ENCODE measurements at places on chromosomes 2 and 18.

GRCh38 chr2:238521870-238522269 is 95.1 kb downstream of the ASB1 start:
- no peak for DNase-seq

DNA sequence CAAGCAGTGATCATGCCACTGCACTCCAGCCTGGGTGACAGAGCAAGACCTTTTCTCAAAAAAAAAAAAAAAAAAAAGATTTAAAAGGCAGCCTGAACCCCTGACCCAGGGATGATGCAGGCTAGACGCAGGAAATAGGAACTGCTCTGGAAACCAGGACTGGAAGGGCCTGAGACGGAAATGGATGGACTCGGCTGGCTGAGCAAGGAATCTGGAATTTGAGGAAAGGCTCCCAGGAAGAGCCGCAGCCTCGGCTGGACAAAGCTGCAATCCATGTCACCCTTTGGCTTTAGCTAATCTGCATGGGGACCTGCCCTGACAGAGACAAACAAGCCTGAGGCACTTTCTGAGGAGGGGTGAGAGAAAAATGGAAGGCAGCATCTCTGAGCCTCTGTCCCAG is 55.0 kb upstream of the DAPL1 start:
- no peak for DNase-seq

DNA sequence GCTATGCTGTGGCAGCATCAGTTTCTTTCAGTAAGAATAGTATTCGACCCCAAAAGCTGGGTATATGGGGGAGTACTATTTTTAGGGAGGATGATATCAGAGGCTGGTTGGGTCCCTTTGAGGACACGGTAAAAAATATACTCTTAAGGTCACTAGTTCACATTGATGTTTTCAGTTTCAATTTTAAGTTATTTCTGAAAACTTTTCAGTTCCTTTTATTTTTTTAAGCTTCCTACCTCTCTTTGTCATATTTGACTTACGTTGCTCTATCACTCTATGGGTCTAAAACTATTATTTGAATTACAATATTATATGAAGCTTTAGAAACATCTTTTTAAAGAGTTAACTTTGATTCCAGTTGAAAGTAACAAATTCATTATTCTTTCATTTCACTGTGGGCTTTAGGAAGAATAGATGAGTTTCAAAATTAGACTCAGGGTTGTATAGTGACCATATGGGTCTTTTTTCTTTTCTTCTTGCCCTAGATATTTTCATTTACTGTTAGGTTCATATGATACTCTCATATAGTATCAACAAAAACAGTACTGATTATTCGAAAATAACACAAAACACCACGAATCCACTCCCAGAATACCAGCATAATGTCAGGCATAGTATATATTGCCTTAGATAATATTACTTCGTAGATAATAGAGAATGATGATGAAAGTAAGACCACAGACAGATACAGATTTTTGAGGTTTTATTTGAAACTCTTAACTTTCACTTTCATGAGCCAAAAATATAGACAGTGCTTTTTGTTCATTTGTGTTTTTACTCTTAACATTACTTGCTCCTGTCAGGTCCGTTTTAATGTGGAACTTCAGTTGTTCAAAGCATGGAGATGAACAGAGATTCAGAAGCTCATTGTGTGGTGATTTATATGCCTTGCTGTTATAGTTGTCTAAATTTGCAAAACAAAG is 9.8 kb downstream of the RMDN2 start:
- DNase-seq: peak; percentile 60

DNA sequence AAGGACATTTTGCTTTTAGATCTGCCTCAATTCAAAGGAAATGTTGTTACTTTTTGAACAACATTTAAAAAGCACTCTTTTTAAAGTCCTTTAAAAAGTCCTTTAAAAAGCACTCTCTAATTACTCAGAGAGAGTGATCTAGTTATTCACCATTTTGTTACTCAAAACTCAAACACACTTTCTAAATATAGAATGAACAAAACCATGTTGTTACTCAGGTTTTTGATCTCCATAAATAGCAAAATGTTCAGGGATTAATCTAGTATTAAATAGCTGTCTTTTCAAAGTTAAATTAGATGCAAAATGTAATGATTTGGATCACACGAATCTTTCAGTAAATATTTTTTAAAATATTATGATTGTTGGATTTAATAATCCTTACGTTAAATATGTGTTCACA is 143.5 kb upstream of the BOD1L2 start:
- no peak for DNase-seq

- no peak for DNase-seq
These were observed 135.5 kb downstream of the NDUFA10 start for GRCh38 chr2:239889641-239890121.

DNA sequence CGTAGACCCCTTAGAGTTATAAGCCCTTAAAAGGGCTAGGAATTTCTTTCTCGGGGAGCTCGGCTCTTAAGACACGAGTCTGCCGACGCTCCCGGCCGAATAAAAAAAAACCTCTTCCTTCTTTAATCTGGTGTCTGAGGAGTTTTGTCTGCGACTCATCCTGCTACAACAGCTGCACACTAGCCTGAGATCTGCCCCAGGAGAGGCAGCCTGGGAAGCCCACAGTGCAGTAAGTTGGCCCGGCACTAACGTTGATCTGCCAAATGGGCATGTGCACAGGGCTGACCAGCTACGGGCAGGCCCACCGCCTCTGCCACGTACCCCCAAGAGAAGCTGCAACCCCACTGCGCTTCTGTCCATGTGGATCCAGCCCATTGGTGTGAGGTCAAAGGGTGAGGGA is 8.4 kb upstream of the LIMS2 start:
- DNase-seq: no peak

DNA sequence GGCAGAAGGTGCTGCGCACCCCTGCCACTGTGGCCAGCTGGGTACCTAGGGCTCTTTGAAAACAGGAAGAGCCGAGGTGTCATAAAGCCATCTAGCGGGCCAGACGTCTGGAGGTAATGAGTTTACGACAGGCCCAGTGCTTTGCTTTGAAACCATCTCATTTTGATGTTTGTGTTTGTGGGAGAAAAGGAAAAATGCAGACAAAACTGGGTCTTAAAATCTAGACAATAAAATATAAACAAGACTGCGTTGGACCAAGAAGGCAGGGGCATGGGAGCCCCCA is 3.2 kb downstream of the HOXD9 start:
- DNase-seq: no peak

DNA sequence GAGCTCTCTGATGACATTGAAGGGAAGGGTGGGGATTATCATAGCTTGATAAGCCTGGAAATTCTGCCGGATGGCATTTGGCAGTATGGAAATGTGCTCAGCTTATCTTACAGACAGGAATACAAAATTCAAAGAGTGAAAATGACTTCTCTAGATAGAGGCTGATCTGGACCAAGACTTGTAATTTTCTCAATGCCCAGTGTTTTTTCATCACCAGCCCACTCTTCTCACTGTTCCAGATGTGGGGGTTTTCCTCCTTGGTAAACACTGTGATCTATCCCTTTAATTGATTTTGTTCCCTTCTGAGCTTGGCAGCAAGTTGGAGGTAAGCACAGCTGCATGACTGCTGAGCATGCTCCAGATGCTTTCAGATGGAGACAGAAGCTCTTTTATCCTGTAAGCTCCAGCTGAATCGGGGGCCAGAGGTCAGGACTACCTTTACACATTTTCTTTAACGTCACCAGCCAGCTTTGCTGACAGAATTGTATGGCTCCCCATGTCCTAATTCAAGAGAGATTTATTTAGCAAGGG is 287.4 kb upstream of the TCF4 start:
- no peak for DNase-seq

DNA sequence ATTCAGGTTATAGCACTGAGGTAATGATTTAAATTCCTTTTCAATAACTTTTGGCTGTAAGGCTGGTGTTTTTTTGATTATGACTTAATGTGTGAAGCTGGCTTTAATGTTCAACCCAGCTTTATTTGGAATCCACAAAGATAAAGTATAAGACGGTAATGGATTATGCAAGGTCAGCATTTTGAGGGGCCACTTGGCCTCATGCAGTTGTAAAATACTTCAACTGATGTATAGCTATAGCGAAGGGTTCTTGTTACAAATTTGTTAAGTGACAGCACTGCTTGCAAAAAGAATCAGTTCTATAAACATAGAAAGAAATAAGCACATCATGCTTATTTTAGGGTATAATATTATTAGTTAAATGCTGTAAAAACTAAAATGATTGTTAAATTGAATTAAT is 36.6 kb downstream of the LRP1B start:
- no peak for DNase-seq

DNA sequence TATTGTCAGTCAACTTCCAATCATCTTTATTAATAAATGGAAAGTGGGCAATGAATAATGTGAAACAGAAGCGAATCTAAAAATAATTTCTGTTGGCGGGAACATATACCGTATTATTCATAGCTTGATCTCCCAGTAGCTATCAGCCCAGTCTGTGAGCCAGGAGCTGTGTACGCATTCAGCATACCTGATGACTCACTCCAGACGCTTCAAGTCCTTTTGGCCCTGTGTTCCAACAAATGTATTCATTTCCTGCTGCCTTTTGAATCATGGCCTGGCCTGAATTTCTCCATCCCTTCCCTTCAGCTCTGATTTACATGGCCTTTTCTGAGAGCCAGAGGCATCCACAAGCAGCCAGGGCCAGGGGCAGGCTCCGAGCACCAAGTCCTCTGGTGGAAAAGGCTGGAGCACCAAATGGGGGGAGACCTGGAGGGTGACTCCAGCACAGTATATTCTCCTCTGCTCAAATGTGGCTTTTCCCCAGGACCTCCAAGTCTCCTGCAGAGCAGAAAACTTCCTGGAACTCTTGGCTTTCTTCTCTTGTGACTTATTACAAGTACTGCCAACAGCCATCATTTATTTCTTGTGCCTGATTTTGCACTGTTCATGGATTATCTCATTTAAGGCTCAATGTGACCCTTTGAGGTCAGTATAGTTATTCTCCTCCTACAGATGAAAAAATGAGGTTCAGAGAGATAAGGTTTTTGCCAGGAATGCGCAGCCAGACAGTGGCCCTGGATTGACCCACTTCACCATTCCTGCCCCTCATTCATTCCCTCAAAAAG is 108.7 kb downstream of the EN1 start:
- no peak for DNase-seq

DNA sequence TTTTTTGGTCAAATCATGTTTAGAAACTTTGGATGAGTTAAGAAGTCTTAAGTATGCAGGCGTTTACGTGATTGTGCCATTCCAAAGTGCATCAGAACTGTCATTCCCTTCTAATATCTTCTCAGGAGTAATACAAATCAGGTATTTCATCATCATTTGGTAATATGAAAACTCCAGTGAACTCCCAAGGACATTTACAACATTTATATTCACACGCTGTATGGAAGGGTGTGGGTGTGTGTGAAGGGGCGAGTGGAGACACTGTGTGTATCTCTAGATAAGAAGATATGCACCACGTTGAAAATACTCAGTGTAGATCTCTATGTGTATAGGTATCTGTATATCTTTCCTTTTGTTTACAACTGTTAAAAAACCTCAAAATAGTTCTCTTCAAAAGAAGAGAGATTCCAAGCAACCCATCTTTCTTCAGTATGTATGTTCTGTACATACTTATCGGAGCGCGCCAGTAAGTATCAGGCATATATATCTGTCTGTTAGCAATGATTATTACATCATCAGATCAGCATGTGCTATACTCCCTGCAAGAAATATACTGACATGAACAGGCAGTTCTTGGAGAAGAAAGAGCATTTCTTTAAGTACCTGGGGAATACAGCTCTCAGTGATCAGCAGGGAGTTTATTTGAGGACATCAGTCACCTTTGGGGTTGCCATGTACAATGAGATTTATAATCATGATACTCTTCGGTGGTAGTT is 29.3 kb downstream of the COX7A2L start:
- no peak for DNase-seq

DNA sequence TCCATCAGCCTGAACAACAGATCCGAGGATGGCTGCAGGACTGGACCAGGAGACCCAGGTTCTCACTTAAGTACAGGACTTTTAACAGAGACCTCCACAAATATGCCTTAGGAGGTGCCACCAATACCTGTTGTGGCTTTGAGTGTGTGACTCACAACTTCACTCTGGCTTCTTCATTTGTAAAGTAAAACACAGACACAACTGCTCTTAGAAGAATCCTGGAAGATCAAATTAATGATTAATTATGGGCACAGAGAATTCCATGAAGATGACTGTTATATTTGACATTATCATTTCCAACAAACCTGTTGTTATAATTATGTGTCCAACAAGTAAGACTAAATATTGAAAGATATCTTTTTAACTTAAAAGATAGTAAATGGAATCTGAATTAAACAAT is 481.4 kb upstream of the KLHL29 start:
- no peak for DNase-seq

- DNase-seq: no peak
These were observed 90.1 kb downstream of the CD8B2 start for GRCh38 chr2:106577255-106577651.

DNA sequence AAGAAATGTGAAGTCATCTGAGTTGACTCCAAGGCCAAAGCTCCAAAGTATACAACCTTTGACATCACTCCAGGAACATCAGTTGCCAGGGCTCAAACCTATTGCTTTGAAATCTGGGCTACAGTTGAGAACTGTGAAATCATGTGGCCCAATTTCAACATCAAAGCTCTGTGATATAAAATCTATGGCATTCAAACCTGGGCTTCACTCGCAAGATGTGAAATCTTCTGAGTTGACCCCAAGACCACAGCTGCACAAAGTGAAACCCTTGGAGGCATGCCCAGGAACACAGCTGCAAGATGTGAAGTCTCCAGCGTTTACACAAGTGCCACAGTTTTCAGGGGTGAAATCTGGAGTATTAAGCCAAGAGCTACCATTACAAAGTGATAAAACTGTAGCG is 9.4 kb upstream of the ZNF512 start:
- DNase-seq: no peak

GRCh38 chr2:234502919-234503285 is 6.0 kb upstream of the ARL4C start:
- no peak for DNase-seq

DNA sequence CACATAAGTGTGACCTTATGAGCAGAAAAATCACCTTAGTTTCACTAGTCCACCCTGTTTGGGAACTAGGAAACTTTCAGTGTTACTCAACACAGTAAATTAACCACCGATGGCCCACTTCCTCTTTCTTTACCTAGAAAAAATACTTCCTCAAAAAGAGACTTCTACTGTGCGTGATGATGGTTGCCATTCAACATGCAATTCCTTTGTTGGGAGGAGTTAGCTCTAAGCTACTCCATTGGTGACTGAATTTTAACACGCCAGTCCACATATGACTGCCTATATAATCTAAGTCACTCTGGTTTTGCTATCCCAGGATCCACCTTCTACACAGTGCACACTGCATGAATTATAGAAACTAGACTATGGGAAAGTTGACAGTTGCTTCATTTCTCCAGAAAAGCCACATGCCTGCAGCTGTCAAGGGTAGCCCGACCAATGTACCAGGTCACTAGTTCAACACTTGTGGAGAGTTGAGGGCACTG is 47.8 kb upstream of the REG3G start:
- peak; percentile 63 for DNase-seq

GRCh38 chr18:79883461-79884293 is 67.8 kb downstream of the SLC66A2 start:
- no peak for DNase-seq

Measured in GM12864 (cell line).